HS-27A (cell line): ENCODE measurements at places on chromosomes 16 and 17.
A peak's percentile ranks its signal among the peaks of the same experiment; 100 is the strongest.

- no peak for DNase-seq
These were observed at the start of gene UNC13D for GRCh38 chr17:75843577-75844529. TSS of gene UNC13D (minus strand) at chr17:75844404. CDS start at chr17:75844337, 67 bp downstream.

GRCh38 chr16:69917739-69918138 is 33.4 kb upstream of the CLEC18A start:
- peak; percentile 95 for DNase-seq

- DNase-seq, result no peak
These were observed 17.4 kb downstream of the NF1 start for GRCh38 chr17:31112001-31112661.

DNA sequence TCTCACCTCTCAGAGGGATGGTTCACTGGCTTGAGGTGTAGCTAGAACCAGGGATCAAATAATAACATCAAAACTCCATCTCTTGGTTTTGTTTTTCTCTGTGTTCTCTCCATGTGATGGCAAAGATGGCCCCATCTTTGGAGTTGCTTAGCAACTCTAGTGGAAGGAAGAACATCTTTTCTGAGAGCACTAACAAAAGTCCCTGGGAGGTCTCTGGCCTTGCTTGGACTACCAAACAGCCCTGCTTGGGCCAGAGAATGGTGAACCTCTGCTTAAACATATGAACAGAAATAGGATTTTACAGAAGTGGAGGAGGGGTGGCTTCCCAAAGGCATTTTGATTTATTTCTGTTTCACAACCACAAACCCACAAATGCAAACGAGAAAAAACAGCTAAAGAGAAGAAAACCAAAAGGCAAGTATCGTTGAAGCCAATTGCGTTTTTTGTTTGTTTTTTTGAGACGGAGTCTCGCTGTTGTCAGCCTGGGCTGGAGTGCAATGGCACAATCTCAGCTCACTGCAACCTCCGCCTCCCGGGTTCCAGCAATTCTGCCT is 13.2 kb downstream of the GABARAPL2 start:
- no peak for DNase-seq

DNA sequence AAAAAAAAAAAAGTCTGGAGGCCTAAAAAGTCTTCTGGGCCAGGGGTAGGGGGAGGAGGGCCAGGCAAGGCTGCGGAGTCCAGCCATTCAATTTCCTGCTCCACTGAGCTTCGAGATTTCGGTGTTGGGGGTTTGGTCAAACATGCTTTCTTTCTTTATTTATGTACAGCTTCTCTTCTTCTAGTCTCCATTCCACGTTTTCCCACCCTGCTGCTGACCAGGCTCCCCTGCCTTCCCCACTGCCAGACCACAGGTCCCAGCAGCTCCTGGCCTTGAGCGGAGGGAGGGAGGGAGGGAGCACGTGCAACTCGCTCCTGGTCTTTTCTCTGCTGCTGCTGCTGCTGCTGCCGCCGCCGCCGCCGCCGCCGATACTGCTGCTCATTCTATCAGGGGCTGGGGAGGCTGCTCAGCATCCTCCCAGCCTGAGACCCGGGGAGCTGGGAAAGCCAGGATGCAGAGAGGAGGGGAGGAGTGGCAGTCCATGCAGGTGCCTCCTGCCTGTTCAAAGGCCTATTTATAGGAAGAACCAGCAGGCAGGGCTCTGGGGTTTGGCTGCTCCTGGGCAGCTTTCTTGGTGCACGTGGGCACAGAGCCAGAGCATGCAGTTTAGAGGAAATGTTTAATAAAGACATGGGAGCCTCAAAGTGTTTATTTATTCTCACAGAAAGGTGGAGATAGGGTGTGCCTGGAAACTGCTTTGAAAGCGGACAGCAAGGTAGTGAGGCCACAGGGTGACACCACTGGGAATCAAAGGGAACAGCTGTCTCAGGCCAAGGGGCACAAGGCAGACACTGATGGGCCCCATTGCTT is 23.4 kb upstream of the ZFHX3 start:
- no peak for DNase-seq

DNA sequence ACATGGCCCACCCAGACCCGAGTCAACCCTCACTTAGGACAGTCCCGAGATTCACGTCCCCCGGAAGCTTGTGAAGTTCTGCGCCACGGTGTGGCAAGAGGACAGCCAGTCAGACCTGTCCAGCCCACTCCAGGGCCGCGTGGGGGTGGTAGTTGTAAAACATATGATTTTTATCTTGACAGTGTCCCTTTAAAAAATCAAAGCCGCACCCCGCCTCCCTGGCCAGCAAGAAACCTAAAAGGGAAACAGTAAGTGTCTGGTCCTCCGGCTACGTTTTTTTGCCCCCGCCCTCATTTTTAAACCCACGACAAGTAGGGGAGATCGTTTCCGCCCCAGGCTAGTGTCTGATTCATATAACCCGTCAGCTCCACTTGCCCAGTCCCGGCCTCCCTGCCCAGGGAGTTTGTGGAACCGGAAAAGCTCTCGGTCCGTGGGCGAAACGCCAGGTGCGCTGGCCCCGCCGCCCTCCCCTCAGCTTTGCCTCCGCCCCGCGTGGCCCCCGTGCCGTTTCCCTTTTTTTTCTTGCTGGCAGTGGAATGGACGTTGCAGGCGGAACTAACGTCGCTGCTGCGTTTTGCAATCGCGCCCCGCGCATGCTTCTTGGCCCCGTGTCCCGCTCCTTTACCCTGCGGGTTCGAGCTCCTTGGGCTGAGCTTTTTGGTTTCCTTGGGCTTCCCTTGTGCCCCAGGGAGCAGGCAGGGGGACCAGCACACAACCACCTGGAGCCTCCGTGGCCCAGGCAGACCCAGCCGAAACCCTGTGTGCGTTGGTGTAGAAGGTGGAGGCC is 13.3 kb upstream of the NUDT16L1 start:
- no peak for DNase-seq

DNA sequence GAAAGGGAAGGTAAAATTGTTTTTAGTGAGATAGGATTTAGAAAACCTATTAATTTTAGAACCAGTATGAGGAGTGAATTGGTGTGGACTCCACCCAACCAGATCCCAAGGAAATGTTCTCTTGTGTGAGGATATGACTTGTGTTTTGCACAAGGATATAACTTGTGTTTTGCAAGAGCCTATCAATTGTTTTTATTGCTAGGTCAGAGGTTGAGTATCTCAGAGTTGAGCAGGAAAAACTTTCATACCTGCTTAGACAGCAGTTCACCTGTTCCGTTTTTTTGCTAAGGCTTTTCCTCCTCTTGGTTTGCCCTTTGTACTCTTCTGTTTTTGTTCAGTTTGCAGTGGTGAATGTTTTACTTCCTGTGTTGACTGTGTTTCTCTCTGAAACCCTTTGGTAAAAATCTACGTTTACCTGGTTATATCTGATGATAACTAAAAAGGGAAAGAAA is 5.1 kb downstream of the NBR1 start:
- no peak for DNase-seq

DNA sequence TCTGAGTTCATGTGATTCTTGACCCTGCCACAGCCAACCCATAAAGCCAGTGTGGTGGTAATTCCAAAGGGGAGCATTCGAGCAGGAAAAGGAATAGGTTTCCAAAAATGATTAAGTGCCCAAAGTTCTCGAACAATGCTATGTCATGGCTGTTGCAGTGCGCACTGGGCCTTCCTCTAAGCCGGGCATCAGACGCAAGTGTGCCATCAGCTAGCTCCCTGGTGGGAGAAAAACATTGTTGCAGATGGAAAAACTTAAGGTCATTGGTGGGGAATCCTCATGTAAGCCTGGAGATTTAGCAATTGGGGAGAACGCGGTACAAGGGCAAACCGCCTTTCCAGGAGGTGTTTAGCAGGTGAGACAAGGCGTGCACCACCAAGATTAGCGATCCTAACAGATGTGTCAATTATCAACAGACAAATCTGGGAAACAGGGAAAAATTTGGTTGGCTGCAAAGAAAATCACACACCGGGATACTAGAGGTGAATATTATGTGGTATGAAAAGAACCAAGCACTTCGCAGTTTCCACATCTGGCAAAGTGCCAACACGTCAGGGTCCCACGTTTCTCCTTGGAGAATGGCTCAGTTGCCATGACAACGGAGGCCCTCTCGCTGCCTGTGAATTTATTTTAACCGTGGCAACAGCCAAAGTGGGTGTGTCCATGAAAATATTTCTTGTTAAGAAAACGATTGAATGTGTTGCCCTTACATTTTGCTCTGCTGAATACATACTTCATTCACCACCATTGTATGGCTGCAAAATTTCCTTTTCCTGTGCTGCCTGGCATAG is 118.5 kb upstream of the CACNG5 start:
- no peak for DNase-seq

DNA sequence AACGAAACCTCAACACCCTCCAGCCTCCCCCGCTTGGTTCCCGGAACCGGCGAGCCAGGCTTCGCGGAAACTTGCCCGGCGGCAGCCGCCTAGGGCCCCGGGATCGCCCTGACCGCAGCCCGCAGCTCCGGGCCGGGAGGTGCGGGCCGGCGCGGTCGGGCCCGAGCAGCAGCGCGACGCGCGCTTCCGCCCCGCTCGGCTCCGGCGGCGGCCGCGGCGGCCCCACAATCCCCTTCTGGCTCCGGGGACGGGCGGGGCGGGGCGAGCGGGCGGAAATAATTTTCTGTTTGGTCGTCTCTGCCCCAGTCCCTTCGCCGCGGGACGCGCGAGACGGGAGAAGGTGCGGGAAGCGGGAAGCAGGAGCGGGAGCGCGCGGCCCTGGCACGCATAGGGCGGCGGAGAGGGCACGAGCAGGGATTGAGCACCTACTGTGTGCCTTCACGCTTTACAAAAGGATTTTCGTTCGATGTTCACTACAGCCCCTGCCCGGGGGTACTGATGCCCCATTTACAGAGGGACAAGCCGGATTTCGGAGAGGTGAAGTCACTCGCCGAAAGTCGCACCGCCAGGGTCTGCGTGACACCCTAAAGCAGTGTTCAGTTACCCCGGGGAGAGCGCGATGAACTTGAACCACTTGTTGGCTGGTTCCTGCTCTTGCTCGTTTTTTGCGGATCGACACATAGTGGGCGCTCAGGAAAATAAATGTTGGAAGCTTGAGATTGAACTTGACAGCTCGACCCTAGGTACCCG is 2.7 kb upstream of the MLLT6 start:
- DNase-seq, result no peak

DNA sequence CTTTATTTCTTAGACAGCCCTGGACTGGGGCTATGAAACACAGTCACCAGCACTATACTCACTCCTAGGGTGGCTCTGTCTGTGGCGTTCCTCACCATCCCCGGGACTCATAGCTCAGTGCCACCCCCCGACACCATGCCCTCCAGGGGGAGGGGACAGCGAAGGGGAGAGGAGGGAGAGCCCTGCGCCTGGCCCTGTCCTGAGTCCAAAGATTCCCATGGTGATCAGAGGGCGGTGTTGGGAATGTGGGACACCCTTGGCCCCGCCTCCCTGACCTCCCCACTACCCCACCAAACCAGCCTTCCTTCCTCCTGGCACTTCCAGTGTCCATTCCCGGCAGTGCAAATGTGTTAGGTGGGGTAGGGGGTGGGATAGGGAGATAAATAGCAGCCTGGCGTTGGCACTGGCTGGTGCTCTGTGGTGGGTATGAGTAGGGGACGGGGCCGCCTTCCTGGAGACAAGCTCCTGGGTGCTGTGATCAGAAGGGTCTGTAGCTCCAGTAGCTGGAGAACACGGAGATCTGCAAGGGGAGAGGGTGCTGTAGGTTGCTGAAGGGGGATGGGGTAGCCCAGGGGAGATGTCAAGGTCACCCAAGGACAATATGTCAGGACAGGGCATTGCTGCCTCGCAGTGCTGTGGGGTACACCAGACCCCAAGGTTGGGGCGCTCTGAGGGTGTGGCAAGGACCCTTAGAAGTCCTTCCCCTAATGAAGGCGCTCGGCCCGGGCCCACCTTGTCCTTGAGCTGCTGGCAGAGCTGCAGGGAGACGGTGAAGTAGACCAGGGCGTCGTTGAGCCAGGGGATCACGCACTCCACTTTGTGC is 2.0 kb downstream of the SMIM22 start:
- no peak for DNase-seq

GRCh38 chr16:80347900-80348299 is 192.9 kb upstream of the DYNLRB2 start:
- no peak for DNase-seq

DNA sequence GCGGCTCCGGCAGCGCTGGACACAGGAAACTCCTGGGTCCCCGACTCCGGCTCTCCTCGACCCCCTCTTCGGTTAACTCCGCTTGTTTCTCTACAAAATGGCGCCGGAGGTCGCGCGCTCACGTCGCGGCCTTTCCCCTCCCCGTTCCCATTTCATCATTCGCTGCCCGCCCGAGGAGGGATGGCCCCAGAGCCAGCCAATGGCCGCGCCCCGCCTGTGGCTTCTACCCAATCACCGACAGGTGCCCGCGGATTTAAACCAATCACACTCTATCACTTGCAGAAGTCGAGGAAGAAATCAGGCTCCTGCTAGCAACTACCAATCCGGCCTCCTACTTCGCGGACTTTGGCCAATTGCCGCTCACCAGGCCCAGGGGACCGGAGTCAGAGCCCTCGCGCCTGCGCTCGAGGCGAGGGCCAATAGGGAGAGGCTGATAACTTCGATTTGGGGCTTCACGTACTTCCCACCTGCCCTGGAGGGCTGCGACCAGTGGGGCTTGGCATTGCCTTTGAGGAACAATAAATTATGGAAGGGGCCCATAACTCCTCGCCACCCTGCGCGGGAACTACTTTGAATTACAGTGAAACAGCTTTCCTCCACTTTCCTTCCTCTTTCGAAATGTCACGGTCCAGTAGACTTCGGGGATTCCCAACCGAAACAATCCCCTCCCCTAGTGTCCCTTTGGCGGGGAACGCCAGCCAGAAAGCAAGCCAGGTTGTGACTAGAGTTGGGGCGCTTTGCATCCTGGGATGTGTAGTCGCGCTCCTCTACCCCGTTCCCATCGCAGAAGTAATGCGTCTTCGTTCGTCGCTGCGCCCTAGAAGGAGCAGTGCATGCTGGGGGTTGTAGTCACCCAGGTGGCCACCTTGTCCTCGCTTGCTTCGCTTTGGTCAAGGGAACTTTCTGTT is at the start of gene CNOT1:
Gene CNOT1 (minus strand): TSS at position 94 of the 908 bp plus-strand sequence. CDS start 30,489 bp downstream, outside the sequence.
- peak; percentile 99 for DNase-seq

- DNase-seq, result peak; percentile 87
These were observed 10.5 kb downstream of the ST3GAL2 start for GRCh38 chr16:70428178-70428998.

DNA sequence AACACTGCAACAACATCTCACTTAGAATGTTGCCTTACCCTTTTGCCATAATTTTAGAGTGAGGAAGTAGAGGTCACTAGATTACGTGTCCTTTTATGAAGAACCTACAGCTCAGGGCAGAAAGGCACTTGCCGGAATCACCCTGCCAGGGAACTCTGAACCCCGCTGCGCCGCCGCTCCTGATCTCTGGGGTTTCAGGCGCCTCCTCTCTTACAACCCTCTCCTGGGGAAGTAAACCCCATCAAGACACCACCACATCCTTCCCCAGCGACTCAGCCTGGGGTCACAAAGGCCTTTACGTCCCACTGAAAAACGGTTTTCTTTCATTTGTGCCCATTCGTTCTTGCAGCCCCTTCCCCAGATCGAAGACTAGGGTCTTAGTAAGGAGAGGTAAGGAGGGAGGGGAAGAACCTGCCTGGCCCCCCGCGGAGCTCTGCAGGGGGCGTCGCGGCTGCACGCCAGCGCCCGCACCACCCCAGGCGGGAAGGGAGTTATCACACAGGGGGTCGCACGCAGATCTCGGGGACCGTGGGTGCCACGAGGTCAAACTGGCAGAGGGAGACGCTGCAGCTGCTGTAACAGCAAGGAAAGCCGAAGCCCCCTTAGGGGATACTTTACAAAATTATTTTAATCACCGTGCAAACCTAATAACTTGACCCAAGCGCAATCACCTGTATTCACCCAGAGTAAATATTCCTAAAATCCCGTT is 1.0 kb upstream of the HLF start:
- DNase-seq, result no peak
